Heart left ventricle (tissue), 16 donors: ENCODE measurements at places on chromosomes 5 and 9. TPM values are rescaled to one million over a fixed set of nuclear protein-coding genes. Genes with fewer than 3 reads are reported as not detected.

Gene TRIM36
- 0.25 TPM for polyA plus RNA-seq

Gene FBP1
- polyA plus RNA-seq: 0.50 TPM

Gene GABBR2
- 0.11 TPM for polyA plus RNA-seq

Gene PSD2
- 0.04 TPM for polyA plus RNA-seq

Gene CER1
- polyA plus RNA-seq: not detected
